Heart left ventricle (tissue), 16 donors: ENCODE measurements at places on chromosomes 2 and 18. TPM values are rescaled to one million over a fixed set of nuclear protein-coding genes. Genes with fewer than 3 reads are reported as not detected.
A peak's percentile ranks its signal among the peaks of the same experiment; 100 is the strongest.

GPR75 gene
- 2.2 TPM for total RNA-seq

DNA sequence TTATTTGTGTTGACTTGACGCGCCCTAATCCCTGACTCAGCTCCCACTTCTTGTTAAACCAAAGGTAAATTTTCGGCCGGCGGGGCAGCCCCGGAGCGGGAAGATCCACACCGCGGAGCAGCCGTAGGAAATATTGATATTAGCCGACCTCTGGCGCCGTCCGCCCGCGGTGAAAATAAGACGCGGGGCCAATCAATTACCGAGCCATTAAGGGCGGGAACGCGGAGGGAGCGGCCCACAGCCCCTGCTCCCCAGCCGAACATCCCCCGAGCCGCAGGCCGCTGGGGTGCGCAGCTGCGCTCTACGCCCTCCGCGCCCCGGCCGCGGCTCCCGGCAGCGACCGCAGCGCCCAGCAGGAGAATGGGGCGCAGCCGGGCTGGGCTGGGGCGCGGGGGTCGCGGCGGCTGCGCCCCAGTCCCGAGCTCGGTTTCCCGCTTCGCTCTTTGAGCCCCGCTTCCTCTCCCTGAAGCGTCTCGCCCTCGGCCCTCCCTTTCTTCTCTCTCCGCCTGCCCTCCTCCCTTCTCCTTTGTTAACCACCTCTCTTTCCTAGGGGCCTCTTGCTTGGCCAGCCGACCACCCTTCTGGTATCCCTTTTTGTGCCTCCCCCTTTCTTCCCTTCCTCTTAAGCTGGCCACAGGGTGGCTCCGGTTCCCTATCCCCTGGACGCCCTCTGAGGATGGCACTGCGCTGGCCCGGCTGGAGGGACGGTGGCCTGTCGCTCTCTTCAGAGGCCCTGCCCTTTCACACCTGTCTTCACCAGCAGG, 40.9 kb downstream of the CELF4 start:
- no peak overlapping the region for H3K27ac ChIP-seq
- H3K36me3 ChIP-seq: no peaks in the 10 kb centered on the region
- no peak for DNase-seq
- H3K27me3 ChIP-seq: peaks cover 17% of the 10 kb centered on the region
- no peak overlapping the region for H3K4me3 ChIP-seq

DNA sequence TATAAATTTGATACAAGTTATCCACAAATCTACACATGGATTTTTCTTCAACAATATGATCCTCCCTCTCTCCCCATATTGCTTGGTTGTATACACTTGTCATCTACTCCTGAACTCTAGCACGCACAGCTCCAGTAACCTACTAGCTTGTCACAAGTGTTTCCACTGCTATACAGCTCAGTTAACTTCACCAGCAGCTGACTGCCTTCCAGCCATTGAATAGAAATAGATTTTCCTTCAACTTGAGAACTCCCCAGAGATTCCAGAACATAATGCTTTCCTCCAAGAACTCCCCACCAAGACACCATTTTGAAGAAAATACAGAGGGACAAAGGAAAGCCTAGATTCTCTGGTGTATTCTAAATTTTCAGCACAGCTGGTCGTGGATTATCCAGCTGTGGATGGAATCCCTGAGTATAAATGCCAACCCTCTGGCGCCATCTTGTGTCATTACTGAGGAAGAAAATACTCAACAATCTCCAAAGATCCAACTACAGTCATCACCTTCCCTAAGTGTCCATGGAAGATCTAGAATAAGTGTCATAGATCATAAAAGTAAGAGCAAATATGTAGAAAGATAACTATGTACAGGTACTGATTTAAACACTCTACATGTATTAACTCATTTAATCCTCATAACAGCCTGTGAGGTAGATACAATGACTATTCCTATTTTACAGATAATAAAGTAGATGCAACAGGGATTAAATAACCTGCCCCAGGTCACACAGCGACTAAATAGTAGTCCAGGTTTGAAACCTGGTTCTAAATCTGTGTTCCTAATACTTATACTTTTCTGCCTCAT, 156.7 kb downstream of the ARHGAP28 start:
- H3K36me3 ChIP-seq: no peaks in the 10 kb centered on the region
- no peaks in the 10 kb centered on the region for H3K4me1 ChIP-seq
- H3K27ac ChIP-seq: no peak overlapping the region
- no peak for DNase-seq
- H3K4me3 ChIP-seq: no peak overlapping the region

- H3K4me1 ChIP-seq: peaks cover 8% of the 10 kb centered on the region
- peaks cover 30% of the 10 kb centered on the region for H3K27me3 ChIP-seq
- H3K27ac ChIP-seq: no peak overlapping the region
- peak overlapping the region; percentile 57 for H3K4me3 ChIP-seq
- no peak for DNase-seq
Observed at GRCh38 chr2:148887350-148888002, 12.4 kb downstream of the KIF5C start.

GRCh38 chr2:23772684-23773083, 154.2 kb downstream of the ATAD2B start:
- no peaks in the 10 kb centered on the region for H3K27me3 ChIP-seq
- peaks cover 53% of the 10 kb centered on the region for H3K36me3 ChIP-seq
- no peak for DNase-seq

- no peak for DNase-seq
- H3K36me3 ChIP-seq: no peaks in the 10 kb centered on the region
Observed at GRCh38 chr2:64137567-64137966, 6.7 kb downstream of the PELI1 start.

GRCh38 chr2:31944828-31945571, 65.8 kb downstream of the MEMO1 start:
- DNase-seq: no peak
- no peak overlapping the region for H3K27ac ChIP-seq
- H3K4me3 ChIP-seq: no peak overlapping the region
- H3K36me3 ChIP-seq: no peaks in the 10 kb centered on the region

GRCh38 chr2:139077099-139077737, 297.0 kb upstream of the NXPH2 start:
- H3K36me3 ChIP-seq: no peaks in the 10 kb centered on the region
- no peaks in the 10 kb centered on the region for H3K27me3 ChIP-seq
- no peak overlapping the region for H3K27ac ChIP-seq
- no peak for DNase-seq

GRCh38 chr18:31072175-31072574, 29.6 kb upstream of the DSC3 start:
- peaks cover 38% of the 10 kb centered on the region for H3K36me3 ChIP-seq
- DNase-seq: no peak
- no peaks in the 10 kb centered on the region for H3K4me1 ChIP-seq

- no peak overlapping the region for H3K4me3 ChIP-seq
- no peaks in the 10 kb centered on the region for H3K36me3 ChIP-seq
Observed at GRCh38 chr2:166700079-166700478, 188.2 kb upstream of the XIRP2 start.
